ENCODE measurements at places on chromosomes 2 and 18.

- no peak for DNase-seq
Measured at GRCh38 chr2:215388002-215388728, 47.7 kb downstream of the FN1 start.

GRCh38 chr2:33207151-33207740 is 260.5 kb downstream of the LTBP1 start:
- DNase-seq = no peak

GRCh38 chr18:70025580-70025979 is 77.9 kb upstream of the CD226 start:
- no peak for DNase-seq

DNA sequence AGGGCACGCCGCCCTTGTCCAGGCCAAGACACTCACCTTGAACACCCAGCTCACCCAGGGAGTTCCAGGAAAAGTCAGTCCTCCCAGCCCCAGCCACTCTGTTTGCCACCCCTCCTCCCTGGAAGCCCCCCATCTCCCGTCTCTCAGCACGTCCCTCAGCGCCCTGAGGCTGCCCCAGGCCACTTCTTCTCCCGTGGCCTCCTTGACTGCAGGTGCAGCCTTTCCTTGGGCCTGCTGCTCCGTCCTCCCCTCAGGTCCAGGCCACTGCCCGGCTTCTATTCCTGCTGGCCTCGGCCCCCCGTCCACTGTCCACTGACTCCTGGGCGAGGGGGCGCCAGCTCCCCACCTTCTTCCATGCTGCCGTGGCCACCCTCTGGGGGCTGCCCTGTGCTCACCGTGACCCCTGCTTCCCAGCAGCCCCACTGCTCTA is 239.1 kb downstream of the HDAC4 start:
- DNase-seq = no peak

GRCh38 chr2:178238154-178238521 is 43.8 kb downstream of the OSBPL6 start:
- no peak for DNase-seq

GRCh38 chr2:10345126-10345525 is 42.4 kb downstream of the HPCAL1 start:
- no peak for DNase-seq

Measured in activated CD4-positive, alpha-beta T cell treated with anti-CD3 and anti-CD28 coated beads, Interleukin-2, amount 10 ng/mL, durations not matched to agents 7 days and 5 days (primary cell).